ENCODE measurements at places on chromosomes 12 and 14. TPM values are rescaled to one million over a fixed set of nuclear protein-coding genes. Genes with fewer than 3 reads are reported as not detected.
A peak's percentile ranks its signal among the peaks of the same experiment; 100 is the strongest.

GRCh38 chr14:104770851-104771272 is 17.9 kb downstream of the SIVA1 start:
- DNase-seq: no peak

The SCN8A gene
- 0.40 TPM for polyA plus RNA-seq

DNA sequence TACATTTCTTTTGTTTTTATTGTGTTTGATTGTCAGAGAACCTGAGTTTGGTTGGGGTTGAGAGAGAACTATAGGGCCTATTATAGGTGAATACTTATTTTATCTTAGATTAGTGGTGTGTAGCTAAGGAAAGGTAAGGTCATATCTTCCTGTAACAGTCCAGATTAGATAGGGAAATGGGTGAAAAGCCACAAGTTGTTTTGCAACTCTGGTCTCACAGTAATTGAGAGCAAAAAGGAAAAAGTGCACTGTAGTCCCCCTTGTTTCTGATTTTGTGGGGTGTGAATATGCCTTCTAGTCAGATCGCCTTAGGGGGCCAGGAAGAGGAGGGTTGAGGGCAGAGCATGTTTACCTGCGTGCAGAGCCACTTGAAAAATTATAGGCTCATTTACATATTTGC is 8.9 kb downstream of the MSRB3 start:
- no peak for DNase-seq

GRCh38 chr14:50677527-50678063 is 9.5 kb upstream of the SAV1 start:
- DNase-seq: no peak

DNA sequence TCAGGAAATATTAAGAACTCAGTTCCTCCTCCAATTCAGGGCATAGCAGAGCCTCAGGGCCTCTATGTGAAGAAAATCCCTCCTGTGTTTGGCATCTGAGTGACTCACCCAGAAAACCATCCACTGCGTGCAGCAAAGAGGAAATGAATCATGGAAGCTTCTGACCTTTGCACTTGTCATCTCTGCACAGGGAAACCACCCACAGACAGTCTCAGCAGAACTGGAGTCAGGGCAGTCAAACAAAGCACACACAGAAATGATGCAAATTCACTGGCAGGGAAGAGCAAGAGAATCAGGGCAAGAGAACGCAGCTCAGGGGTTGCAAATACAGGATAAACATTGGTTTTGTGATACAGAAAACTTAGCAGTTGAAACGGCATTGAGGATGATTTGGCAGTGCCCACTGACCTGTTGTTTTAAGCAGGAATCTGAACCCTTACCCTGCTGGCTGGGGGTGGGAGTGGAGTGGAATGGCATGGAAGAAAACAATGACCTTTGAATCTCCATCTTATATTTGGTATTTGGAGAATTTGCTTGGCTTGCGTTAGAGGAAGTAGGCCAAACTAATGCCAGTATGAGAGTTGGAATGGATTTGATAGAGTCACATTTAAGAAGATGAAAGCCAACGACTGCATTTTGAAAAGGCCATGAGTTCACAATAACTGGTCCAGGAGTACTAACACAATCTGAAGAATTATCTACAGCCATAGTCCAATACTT is 53.5 kb downstream of the PHLDA1 start:
- DNase-seq: peak; percentile 100

The TAS2R8 gene
- not detected for polyA plus RNA-seq

The MOK gene
- polyA plus RNA-seq: 28.1 TPM

- no peak for DNase-seq
Measured at GRCh38 chr14:65106736-65107135, 4.4 kb upstream of the MAX start.

GRCh38 chr14:95668235-95668772 is 17.9 kb upstream of the TCL1B start:
- DNase-seq: no peak

GRCh38 chr12:52351196-52352059 is 15.9 kb downstream of the KRT85 start:
- DNase-seq: no peak

- no peak for DNase-seq
Measured at GRCh38 chr12:57142727-57143126, 4.7 kb downstream of the LRP1-AS start.

The SDR9C7 gene
- 1.2 TPM for polyA plus RNA-seq

The KHNYN gene
- polyA plus RNA-seq: 35.7 TPM

- peak; percentile 30 for DNase-seq
Measured at GRCh38 chr12:121465921-121466793, 66.2 kb downstream of the RNF34 start.

- DNase-seq: no peak
Measured at GRCh38 chr14:34568803-34569202, 29.3 kb upstream of the EAPP start.

The GDF3 gene
- 0.35 TPM for polyA plus RNA-seq

The FOXG1 gene
- not detected for polyA plus RNA-seq

DNA sequence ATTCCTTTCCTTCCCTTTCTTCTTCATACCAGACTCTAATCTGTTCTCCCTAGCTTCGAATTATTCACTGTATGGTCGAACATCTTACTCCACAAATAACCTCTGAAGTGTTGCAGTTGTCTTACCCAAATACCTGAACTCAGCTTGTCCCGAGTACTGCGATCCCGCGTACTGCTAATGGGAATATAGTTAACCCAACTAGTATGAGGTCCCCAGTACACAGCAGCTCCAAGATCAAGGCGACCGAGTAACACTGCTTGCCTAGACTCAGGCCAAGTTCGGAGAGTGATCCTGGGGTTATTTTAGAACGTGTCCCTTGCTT is 462 bp upstream of the ETNK1 start:
- no peak for DNase-seq

GRCh38 chr12:79451978-79452377 is 238.8 kb downstream of the PAWR start:
- DNase-seq: peak; percentile 82

The KLHL28 gene
- 8.8 TPM for polyA plus RNA-seq

The MUCL1 gene
- polyA plus RNA-seq: not detected

GRCh38 chr12:26768611-26769603 is 64.1 kb downstream of the ITPR2 start:
- no peak for DNase-seq

The HPD gene
- 0.16 TPM for polyA plus RNA-seq

DNA sequence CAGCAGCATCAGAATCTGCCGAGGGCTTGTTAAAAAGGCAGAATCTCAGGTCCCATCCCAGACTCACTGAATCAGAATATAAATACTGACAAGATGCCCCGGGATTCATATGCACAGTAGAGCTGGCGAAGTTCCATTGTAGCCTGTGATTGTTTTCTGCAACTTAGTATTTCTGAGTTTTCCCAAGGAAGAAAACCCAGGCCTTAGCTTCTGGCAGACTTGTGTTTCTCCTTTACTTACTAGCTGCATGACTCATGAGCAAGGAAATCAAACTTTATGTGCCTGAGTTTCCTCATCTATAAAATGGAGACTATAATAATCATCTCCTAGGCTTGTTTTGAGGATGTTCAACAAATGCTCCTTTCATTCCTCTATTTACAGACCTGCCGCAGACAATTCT is 278.5 kb upstream of the PLEKHG7 start:
- peak; percentile 33 for DNase-seq

DNA sequence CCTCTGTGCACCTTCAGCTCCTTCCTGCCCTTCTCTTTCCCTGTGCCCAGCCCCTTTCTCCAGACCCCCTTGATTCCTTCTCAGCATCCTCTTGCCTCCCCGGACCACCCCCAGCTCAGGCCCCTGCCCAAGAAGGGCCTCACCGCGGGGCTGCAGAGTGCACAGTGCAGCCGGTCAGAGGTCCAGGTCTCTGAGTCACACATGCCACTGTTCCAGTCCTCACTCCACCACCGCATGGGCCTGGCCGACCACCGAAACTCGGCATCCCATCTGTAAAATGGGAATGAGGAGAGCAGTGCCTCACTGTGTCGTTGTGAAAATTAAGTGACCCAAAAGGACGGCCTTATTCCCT is 13.3 kb downstream of the BDKRB1 start:
- no peak for DNase-seq

DNA sequence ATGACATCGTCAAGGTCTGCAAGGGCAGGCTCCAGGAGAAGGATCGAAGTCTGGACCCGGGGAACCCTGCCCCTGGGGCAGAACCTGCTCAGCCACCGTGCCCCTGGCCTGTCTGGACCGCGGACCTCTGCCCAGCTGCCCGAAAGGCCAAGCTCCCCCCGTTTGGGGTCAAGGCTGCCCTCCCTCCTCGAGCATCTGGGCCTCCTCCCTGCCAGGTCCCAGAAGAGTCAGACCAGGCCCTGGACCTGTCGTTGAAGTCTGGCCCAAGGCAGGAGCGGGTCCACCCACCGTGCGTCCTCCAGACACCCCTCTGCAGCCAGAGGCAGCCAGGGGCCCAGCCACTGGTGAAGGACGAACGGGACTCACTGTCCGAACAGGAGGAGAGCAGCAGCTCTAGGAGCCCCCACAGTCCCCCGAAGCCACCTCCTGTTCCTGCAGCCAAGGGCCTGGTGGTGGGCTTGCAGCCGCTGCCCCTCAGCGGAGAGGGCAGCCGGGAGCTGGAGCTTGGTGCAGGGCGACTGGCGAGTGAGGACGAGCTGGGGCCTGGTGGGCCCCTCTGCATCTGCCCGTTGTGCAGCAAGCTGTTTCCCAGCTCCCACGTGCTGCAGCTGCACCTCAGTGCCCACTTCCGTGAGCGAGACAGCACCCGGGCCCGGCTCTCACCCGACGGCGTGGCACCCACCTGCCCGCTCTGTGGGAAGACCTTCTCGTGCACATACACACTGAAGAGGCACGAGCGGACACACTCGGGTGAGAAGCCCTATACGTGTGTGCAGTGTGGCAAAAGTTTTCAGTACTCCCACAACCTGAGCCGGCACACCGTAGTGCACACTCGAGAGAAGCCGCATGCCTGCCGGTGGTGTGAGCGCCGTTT is 856 bp downstream of the ZBTB42 start:
- DNase-seq: no peak

All from cardiac muscle cell (in vitro differentiated cells and primary cell).